T-helper 1 cell (primary cell): ENCODE measurements at places on chromosomes 2 and 18.

DNA sequence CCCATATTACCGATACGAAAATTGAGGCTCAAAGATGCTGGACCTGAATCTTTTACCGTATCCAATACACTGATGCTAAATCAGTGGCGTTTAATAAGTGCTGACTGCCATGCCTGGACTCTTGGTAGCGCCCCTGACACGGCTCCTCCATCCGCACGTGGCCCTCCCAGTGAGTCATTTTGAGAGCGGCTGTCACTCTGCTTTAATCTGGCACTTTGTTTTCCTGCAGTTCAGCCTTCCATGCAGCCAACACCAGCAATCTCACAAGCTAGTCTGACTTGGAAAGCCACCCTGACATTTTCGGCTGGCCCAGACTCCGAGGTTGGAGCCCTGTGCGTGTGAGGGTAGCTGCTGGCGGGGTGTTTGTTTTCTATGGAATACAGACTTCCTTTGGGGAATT is 155.1 kb upstream of the LMAN1 start:
- DNase-seq = no peak

DNA sequence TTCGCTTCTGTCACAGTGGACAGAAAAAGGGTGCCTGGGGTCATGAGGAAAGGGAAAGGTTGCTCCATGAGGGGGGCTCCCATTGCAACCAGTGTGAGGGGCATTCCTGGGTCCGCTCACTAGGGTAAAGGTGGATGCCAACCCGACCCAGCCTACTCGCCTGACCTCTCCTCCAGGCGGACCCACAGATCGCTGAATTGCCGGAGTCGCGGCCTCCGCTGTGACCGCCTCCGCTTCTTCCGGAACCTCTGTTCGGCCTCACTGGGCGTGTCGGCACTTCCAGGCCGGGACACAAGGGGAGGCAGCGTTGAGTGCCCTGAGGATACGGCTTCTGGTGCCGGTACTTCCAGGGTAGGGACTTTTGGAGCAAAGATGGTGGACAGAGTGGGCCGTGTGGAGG is 57.1 kb downstream of the TRABD2A start:
- no peak for DNase-seq

- DNase-seq = no peak
These were observed 19.4 kb upstream of the EHBP1 start for GRCh38 chr2:62686012-62686685.

DNA sequence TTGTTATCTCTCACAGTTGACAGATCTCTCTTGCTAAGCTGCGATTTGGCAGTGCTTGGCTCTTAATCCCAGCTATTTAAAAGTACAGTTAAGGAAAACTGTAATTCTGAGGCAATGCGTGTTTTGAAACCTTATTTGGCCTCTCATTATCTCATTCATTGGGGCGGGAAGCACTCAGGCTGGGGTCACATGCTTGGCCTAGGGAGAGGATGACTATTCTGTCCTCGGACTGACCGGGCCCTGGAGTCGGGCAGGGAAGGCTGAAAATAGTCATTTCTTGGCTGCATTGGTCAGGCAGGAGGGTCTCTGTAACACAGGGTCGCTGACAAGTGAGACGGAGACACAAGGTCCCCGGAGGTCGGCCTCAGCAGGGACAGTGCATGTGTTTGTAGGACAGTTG is 20.2 kb upstream of the EMILIN2 start:
- DNase-seq = no peak

GRCh38 chr2:56077359-56077915 is 106.4 kb upstream of the CCDC85A start:
- no peak for DNase-seq

GRCh38 chr2:37085731-37086147 is 1.4 kb downstream of the GPATCH11 start:
- DNase-seq = no peak

GRCh38 chr2:217826520-217826919 is 176.3 kb downstream of the TNS1 start:
- DNase-seq = no peak

- no peak for DNase-seq
These were observed 98.5 kb downstream of the CCDC141 start for GRCh38 chr2:178951266-178952006.

DNA sequence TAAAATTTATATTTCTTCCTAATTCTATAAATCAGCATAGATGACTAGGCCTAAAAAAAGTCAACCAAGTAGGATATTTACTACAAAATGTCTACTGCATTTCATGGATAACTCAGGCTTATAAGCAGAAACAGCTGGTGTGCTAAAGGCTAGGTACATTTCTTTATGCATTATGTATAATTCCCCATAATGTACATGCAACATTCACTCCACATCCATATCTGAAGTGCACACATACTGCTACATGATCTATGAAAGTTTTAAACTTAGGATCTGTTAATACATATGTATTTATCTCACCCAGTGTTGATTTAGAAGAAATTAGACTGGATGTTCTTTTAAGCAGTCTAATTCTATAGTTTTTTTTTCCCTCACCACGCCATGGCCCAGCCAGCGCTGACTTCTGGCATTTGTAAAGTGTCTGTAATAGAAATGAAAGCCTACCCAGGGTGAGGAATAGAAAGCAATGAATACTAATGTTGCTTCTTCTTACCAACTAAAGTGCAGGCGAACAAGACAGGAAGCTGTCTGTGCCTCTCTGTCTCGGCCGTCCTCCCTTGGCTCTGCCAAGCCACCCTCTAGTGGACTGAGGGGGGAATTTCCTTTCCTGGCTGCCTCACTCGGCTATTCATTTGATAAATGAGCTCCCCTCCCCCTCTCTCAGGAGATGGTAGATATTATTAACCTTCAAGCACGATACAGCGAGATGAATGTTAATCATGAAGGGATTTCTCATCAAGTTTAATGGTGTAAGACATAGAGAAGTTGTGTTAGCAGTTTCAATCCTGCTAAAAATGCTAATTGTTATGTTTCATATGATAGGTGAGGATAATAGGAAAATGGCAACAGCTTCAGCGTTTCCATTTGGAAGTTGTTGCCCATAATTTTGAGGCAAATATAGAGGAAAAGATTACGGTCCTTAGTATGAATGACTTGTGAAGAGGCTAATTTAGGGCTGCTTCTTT is 384.5 kb downstream of the MTX2 start:
- DNase-seq = no peak

- no peak for DNase-seq
These were observed 2.3 kb downstream of the VAPA start for GRCh38 chr18:9916077-9916639.

DNA sequence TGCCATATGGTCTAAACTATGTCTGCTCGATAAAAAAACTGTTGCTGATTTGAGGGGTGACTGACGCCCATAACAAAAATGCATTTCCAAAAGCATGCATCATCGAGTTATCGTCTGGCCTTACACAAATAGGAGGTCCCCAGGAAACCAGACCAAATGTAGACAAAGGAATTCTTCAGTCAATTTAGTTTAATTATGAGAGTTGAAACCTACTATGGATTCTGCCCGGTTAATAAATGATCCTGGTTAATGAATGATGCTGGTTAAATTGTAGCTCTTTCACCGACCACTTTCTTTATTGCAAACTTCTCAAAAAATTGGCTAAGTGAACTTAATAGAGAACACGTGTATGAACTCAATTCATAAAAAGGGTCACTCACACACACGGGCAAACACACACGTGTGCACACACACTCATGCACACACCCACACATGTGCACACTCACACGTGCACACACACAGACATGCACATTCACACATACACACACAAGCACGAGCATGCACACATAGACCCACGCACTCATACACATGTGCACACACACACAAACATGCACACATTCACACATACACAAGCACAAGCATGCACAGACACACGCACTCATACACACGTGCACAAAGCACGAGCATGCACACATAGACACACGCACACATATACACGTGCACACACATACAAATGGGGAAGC is 59.0 kb upstream of the SALL3 start:
- DNase-seq = no peak

- DNase-seq = no peak
These were observed 321.4 kb downstream of the AFF3 start for GRCh38 chr2:99821039-99821438.

DNA sequence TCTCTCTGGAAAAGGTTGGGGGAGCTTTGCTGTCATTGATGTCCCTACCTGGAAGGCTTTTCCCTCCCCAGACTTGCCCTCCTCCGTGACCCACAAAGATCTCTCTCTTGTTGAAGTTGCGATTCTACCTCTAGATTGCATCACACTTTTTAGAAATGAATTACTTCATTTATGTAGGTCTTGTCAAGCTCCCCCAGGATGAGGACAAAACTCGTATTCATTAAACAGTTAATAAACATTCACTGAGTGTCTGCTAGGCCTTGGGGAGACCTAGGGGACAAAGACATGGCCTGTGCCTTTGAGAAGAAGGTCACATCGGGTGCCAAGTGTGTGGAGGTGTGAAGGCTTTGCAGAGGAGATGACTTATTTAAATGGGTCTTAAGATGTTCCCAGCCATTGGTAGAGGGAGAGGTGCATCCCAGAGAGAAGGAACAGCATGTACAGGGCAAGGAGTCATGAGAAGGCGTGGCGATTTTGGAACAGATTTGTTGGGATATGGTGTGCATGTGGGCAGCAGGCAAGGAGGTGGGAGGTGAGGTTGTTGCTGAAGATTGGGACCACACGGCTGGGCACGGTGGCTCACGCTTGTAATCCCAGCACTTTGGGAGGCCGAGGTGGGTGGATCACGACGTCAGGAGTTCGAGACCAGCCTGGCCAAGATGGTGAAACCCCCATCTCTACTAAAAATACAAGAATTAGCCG is 9.8 kb upstream of the YWHAQ start:
- DNase-seq = no peak

GRCh38 chr2:40330096-40330495 is 121.8 kb downstream of the SLC8A1 start:
- no peak for DNase-seq

DNA sequence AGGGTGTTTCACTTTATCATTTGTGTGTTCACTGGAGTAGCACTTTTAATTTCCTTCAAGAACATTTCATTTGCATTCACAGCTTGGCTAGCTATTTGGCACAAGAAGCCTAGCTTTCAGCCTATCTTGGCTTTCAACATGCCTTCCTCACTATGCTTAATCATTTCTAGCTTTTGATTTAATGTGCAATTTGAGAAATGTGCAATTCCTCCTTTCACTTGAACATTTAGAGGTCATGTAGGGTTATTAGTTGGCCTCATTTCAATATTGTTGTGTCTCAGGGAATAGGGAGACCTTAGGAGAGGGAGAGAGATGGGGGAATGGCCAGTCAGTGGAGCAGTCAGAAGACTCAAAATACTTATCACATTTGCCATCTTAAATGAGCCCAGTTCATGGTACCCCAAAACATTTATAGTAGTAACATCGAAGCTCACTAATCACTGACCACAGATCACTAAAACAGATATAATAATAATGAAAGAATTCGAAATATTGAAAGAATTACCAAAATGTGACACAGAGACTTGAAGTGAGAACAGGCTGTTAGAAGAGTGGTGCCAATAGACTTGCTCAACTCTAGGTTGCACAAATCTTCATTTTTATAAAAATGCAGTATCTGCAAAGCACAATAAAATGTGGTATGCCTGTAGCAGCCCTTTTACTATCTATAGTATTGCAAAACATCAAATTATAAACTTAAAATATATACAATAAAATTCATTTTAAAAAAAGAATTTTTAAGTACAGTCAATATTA is 561.2 kb downstream of the METTL4 start:
- no peak for DNase-seq

DNA sequence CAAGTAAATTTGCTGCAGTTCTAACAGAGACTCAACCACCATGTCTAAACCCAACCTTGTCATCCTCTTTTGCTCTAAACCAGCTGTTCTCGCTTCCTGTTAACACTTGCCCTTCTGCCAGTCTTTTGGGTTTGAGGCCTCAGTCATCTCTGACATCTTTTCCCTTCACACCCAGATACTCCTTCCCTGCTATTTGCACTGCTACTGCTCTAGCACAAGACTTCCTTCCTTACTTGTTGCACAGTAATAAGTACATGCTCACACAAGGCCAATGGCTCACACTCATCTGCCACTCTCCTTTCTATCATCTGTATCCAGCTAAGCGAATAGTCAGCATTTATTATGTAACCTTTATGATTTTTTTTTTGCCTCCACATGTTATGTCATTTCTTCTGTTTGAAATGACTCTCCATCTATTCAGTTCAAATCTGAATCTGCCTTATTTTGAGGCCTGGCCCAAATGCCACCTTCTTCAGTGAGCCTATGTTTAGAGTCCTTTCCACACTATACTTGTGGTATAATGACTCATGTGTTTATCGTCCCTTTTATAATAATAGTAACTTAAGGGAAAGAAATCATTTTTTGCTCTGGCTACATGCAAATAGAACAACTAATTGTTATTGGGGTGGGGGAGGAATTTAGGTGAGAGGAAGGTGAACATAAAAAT is 22.5 kb upstream of the CDKL4 start:
- no peak for DNase-seq

GRCh38 chr2:23250371-23250770 is 134.6 kb upstream of the KLHL29 start:
- DNase-seq = no peak

DNA sequence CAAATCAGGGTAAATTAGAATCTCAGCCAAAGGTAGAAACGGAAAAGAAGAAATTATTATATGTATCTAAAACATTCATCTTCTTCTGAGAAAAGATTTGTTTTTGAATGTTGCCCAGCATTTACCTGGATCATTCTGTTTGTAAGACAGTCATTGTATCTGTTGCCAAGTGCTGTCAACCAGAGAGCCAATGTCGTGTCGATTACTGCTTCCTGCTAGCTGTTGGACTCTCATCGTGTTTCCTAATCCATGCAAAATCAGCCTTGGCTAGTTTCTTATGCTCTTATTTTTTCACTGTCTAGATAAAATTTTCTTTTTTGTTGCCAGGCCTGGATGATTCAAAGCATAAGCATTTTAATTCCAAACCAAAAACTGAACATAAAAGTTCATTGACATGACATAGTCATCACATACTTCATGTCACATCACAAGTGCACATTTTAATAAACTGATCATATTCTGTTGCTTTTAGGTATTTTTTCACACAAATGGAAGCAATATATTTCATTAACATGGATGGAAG is 202.3 kb downstream of the KCNH7 start:
- DNase-seq = no peak

- DNase-seq = no peak
These were observed 79.2 kb downstream of the BARD1 start for GRCh38 chr2:214730248-214730647.

- DNase-seq = no peak
These were observed 114.1 kb downstream of the CRIM1 start for GRCh38 chr2:36469710-36470109.

GRCh38 chr2:70471129-70471528 is 82.5 kb downstream of the TGFA start:
- no peak for DNase-seq

DNA sequence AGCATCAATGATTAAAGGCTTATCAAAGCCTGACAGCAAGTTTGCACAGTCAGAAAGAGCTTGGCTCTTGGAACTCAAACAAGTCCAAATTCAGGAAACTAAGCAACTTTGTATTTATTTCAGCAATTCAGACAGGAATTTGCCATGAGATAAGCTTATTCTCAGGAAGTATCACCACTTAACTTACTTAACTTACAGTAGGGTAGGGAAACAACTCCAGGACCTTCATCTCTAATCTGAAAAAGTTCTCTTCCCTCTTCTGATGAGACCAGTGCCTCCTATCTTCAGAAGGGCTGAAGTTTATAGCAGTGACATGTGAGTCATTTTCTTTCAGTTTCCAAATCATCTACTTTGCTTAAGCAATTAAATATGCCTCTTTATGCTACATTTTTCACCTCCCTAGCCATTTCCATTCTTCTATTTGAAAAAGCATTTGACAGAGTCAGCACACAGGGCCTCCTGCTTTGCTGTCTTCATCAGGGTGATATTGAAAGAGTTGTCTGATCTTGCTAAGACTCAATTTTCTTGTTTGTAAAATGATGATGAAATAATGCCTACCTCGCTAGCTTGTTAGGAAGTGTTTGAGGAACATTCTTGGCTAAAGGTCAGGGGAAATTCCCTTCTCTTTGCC is 389.5 kb downstream of the RND3 start:
- DNase-seq = no peak
